ENCODE measurements at places on chromosomes 5 and 9.

DNA sequence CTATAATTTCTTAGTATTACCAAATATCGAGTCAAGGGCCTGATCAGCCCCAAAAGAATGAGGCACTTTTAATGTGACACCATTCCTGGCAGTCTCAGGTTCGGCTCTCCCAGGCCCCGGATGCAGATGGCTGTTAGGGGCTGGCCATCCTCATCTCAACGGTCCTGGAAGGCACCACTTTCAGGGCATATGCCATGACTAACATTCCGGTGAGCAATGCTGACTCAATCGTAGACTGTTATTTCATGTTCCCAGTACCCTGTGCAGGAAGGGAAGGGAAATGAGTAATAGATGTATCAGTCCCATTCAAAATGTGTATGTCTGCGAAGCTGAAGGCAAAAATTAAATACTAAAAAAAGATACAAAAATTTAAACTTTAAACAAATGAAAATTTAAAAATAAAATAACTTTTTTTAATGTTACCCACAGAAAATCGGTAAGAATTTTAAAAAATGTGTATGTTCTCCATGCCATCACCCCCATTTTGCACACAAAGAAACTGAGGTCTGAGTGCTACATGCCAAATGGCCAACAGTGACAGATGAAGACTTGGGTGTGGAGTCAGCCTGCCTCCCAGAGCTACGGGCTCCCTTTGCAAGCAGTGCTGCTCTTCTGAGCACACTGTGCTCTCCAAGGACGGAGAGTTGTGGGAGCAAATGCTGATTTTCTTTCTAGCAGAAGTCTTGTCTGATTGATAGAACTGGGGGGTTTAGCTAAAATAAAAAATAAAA is 79.0 kb downstream of the GLDC start:
- no peak for DNase-seq

GRCh38 chr9:98099346-98099745 is 19.7 kb downstream of the TRIM14 start:
- DNase-seq, result no peak

GRCh38 chr5:115260248-115260647 is 2.4 kb downstream of the PGGT1B start:
- DNase-seq, result no peak

- DNase-seq, result no peak
Observed at GRCh38 chr5:116788851-116789403, 214.3 kb upstream of the SEMA6A start.

GRCh38 chr5:33892620-33893137 is 889 bp upstream of the ADAMTS12 start:
- DNase-seq, result no peak

GRCh38 chr5:115450741-115451140 is 93.8 kb downstream of the FEM1C start:
- DNase-seq, result no peak

GRCh38 chr9:70995511-70995910 is 125.9 kb downstream of the TRPM3 start:
- DNase-seq, result no peak

GRCh38 chr9:111975709-111976108 is 79.1 kb downstream of the UGCG start:
- DNase-seq, result peak; percentile 49

GRCh38 chr5:68253624-68254585 is 38.3 kb downstream of the PIK3R1 start:
- no peak for DNase-seq

GRCh38 chr9:128384801-128385495 is 13.8 kb downstream of the URM1 start:
- DNase-seq, result no peak

GRCh38 chr9:129327552-129328328 is 149.7 kb upstream of the IER5L start:
- no peak for DNase-seq

DNA sequence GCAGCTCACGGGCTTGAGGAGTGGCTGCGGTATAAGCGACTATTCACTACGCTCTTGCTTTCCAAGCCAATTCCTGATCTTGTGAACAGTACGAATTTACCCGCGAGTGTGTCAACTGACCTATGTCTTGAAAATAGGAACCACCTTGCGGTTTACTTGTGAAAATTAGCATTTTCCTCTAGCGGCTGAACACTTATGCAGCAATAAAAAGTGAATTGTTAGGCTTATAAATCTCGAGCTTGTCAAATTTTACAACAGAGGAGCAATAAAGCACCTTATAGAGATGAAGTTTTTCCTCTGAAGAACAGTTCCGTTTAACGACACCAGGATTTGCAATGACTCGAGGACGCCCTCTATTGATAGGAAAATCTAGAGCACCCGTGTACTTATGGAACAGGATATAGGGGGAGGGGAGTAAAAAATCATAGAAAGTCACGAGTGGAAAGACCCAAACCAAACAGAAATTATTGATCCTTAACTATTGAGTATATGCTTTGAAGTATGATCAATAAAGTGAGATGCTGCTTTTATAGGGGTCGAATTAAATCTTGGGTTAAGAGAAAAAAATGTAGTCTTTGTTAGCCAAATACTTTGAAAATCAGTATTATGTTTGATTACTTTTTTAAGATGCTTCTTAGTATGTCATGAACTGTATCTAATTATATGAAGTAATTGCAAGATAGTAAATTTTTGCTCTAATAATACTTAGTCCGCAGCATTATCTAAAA is 1.9 kb upstream of the RGMB start:
- peak; percentile 92 for DNase-seq

GRCh38 chr9:113513111-113513510 is 49.6 kb downstream of the RGS3 start:
- DNase-seq, result no peak

- no peak for DNase-seq
Observed at GRCh38 chr5:57844410-57844809, 361.8 kb upstream of the ACTBL2 start.

DNA sequence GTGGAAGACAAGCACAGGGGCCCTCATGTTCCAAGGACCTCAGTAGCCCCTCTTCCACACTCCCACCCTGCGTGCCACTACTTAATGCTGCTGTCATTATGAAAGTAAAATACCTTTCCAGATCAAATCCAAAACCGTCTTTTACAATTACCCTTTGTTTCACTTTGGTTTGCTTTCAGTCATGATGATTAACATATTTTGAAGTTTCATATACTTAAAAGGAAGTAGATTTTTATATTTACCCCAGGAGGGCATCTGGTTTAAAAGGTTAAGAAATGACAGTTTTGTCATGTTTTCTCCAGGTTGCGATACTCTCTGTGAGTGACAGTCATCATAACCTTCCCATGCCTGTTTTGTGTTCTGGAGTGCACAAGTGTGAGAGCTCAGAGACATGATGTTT is 13.5 kb upstream of the MAP1B start:
- no peak for DNase-seq

DNA sequence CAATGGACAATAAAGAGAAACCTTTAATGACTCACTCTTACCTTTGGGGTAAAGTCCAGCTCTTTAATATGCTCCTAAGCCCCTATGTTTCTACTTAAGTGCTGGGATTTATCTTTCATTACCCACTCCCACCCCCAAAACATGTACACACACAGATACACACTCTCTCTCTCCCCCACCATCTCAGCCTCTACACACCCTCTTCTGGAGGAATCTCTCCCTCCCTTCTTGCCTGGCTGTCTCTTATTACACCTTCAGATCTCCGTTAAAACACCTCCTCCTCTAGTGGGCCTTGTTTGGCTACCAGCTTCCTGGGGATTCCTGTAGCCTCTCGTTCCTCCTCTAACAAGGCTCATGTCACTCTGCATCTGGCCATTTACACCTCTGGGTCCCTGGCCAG is 6.9 kb downstream of the GPRIN1 start:
- DNase-seq, result no peak

DNA sequence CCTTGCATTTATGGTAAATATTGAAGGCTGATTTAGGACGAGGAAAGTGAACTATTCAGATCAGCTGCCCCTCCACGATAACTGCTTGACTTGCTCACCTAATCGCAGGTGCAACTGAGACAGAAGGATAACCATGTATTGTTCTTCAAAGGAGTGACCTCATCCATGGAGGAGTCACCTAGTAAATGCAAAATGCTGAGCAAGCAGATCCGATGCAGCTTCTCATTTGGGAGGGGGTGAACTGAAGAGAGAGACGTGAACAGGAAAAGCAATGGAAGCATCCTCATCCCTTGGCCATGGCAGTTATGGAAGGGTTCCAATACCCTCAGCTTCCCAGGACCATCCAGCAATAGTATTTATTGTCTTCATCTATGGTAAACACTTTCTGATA is 47.5 kb downstream of the RASGRF2 start:
- no peak for DNase-seq

DNA sequence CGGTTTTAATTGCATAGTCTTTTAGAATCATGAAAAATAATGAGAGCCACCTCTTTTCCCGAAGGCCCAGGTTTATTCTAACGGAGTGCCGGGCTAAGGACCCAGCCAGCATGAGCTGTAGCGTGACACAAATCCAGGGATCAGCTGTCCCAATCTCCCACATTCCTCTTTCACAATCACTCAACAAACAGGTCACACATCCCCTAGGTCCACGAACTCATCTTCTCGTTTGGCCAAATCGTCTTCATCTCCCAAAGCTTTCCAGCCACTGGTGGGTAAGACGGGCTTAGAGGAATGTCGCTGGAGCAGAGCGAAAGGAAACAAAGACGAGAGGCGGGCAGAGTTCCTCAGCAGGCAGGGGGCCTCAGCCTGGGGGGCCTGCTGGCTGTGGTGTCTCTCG is 55.5 kb upstream of the GOLPH3 start:
- DNase-seq, result no peak

DNA sequence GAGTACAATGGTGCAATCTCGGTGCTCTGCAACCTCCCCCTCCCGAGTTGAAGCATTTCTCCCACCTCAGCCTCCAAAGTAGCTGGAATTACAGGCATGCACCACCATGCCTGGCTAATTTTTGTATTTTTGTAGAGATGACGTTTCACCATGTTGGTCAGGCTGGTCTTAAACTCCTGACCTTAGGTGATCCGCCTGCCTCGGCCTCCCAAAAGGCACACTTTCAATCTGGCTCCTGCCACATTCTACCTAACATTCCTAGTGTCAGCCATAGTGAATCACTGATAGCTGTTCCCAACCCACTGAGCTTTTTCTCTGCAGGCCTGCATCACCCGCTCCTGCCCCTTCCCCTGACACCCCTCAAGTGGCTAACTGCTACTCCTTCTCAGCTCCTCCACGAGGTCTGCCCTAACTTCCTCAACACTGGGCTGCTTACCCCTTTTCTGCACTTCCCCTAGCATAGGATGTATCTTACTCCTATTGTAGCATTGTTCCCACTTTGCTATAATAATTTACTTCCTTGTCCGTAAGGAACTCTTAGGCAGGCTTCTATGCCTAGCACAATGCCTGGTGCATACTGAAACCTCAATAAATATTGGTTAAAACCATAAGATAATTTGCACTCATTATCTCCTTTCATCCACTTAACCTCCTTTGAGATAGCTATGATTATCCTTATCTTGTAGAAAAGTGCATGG is 42.0 kb upstream of the LIFR start:
- no peak for DNase-seq

- DNase-seq, result no peak
Observed at GRCh38 chr5:111930905-111931461, 174.0 kb upstream of the NREP start.

GRCh38 chr5:83115816-83116215 is 38.5 kb downstream of the XRCC4 start:
- no peak for DNase-seq

DNA sequence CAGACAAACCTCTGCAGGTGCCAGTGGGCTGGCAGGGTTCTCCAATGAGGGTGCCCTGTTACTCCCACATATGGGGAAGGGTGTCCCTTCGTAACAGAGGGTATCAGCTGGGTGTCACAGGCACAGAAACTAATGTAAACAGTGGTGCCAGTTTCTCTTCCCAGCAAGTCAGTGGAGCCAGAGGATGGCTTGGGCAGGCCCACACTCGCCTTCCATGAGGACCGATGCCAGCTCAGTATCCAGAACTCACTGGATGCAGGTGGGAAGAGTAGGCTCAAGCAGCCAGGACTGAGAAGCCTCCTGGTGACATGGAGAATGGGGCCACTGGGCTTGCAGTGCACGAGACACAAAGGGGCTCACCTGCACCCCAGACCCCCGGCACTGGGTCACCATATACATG is 30.4 kb downstream of the FSTL4 start:
- no peak for DNase-seq

DNA sequence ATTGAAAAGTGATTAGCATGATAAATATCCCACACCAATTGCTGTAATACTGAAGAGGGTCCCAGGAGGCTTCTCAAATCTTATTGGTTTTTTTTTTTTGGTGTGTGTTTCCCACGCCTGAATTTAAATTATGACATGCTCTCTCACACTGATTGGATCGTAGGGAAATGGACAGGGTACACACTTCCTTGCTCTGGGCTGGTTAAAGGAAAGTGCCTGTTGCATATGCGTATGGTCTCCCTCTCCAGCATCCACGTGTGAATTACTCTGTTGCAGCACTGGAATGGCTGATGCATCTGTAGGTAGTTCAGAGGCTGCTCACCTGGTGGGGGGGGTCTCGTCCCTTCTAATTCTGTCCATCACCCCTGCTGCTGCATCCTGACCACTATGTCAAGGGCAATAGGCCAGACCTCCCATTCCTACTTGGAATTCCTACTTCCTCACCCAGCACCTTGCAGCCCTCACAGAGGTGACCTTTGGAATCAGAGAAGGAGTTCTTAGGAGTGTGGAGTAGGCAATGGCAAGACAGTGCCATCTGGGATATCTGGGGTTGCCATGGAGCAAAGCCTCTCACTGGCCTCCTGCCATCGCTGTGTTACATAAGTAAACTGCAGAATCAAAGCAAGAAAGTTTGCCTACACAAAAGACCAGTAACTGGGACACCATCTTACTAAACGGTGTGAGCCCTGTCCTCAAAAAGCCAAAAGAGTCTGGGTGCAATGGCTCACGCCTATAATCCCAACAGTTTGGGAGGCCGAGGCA is 71.4 kb upstream of the FBXW11 start:
- DNase-seq, result no peak
